ENCODE measurements at places on chromosomes 4 and X. TPM values are rescaled to one million over a fixed set of nuclear protein-coding genes. Genes with fewer than 3 reads are reported as not detected.

DNA sequence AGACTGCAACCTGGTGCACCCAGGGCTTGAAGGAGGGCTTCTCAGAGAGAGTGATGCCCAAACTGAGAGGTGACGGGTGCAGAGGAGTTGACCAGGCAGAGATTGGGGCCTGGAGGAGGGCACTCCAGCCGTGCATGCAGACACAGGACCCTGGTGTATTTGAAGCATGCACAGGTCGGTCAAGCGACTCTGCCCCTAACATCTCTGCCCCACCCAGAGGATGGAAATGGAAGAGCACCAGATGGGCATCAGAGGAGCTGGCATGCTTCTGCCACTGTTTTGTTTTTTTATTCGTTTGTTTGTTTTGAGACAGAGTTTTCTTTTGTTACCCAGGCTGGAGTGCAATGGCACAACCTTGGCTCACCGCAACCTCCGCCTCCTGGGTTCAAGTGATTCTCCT, 320.9 kb downstream of the EVC2 start:
- no peak for DNase-seq

DNA sequence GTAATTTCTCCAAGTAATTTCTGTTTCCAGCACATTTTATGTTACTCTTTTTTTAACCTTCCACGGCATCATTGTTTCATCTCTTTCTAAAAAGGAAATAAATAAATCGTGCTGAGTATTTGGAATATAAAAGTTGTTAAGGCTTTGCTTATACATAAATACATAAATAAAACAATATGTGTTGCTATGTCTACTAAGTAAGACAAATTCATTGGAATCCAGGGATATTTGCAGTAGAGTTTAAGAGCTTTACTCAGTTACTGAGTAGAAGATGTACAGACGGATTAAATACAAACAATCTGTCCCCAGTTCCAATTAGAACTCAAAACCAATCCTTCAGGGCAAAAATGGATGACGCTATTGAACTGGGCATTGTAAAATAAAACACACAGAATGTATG, 1.4 kb downstream of the ARHGAP24 start:
- no peak for DNase-seq

DNA sequence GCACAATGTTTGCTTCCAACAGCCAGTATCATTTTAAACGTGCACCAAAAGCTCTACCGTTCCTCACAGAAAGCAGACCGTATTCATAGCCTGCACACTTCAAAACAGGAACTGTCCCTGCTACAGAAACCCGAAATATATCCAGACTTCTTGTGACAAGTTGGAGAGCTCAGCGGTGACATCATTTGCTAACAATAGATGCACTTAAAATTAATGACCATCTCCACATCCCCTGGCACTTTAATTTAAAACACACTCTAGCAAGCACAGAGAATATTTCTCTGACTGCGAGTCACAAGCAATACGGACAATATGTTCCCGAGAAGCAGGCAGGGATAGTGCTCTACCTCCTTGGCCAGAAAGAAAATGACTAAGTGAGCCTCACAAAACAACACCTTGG, 2.5 kb downstream of the NYX start:
- no peak for DNase-seq

DNA sequence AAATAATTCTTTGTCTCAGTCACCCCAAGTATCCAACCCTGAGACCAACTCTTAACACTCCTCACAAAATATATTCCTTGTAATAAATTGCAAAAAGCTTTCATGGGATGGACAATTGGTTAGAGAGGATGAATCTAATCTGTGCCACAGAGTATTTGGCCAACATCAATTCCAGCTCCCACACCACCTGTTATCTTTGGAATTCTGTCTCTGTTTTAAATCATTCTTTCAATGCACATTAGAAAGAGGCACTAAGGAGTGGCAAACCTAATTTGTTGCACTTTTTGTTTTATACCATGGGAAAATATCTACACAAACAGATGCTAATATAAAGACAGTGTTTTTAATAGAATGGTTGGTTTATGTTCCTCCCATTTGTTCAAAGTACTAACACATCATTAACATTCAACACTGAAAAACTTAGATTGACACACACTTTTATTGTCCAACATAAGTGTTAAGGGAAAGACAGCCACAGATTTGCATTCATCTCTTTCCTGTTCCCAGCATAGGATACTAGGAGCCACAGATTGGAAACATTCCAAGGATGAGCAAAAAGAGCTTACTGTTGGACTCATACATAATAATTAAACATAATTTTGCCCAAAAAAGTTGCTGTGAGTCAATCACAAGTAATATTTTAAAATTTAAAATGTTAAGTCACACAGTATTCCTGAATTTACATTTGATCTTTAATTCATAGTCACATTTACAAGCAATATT, 116.4 kb downstream of the PPA2 start:
- DNase-seq = no peak

GRCh38 chr4:87281603-87282002, 41.1 kb downstream of the HSD17B13 start:
- DNase-seq = no peak

GRCh38 chr4:81466841-81467671, 4.7 kb downstream of the RASGEF1B start:
- DNase-seq = peak; percentile 94

GRCh38 chrX:70437011-70437410, 7.6 kb upstream of the DLG3 start:
- no peak for DNase-seq

GRCh38 chrX:40268188-40268520, 170.4 kb upstream of the BCOR start:
- DNase-seq = no peak

- DNase-seq = no peak
Measured at GRCh38 chrX:4706961-4707360, 993.5 kb upstream of the PRKX start.

- no peak for DNase-seq
Measured at GRCh38 chr4:128861856-128862518, 52.5 kb downstream of the JADE1 start.

DNA sequence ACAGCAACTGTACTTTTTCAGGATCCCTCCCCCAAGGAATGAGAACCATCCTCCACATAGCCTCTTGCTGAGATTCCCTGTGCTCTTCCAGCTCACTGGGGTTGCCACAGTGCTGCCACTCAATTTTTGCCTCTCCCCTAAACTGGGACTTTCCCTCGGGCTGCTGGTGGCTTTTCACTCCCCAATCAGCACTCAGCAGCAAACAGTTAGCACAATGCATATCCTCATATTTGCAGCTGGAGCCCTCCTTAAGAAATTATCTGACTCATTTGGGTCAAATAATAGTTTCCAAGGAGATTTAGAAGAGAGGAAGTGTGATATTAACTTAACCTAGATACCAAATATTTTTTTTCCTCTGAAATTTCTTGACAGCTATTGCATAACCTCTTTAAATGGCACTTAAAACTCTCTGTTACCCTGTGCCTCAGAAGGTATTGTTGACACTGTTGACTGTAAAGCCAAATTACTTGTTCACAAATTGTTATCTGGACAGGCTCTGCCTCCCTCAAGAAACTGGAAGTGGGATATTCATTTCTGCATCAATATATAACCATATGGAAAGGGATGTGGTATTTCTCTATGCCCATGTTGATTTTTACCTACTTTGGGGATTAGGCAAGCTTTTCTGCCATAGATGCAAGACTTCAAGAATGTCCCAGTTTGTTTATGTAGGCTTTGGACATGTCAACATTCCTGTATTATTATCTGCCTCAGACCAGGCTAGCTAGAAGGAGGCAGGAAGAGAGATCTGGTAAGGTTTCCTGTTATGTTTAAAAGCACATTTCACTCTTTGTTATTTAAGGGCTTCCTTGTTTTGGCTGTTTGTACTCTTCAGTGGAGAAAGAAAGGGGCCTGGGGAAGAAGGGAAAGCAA, 58.0 kb downstream of the SEPTIN11 start:
- DNase-seq = no peak

- DNase-seq = no peak
Measured at GRCh38 chr4:22483551-22483981, 32.3 kb downstream of the ADGRA3 start.

DNA sequence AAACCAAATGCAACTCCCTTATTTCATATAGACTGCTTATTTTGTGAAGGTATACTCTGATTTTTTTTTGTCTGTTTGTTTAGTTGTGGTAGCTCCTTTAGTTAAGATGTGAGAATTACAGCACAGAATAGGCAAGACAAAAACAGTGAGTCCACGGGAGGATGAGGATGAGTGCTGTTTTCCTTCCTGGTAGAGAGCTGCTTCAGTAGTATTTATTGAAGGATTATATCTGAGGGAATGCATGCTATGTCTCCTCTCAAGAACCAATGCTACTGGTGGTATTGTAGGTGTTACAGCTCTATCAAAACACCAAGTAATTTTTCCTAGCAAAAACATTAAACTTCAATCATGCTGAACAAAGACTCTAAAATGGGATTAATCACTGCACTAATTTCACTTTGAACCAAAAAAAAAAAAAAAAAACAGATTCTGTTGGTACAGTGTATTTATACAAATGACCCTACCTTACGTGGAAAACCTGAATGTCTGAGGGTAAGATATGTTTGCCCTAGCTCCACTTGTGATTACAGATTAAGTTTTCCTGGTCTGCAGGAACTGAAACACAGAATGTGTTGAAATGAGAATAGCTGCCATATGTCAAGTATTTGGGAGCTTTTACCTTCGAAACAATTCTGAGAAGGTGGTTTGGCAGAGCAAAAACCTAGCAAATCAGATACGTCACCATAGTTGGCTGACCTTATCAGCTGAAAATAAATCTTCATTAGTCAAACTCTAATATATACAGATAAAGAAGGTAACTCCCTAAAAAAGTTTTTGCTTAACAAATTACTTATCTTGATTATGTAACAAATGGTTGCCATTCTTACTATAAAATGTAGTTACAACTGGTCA, 40.3 kb downstream of the PPP3CA start:
- no peak for DNase-seq

DNA sequence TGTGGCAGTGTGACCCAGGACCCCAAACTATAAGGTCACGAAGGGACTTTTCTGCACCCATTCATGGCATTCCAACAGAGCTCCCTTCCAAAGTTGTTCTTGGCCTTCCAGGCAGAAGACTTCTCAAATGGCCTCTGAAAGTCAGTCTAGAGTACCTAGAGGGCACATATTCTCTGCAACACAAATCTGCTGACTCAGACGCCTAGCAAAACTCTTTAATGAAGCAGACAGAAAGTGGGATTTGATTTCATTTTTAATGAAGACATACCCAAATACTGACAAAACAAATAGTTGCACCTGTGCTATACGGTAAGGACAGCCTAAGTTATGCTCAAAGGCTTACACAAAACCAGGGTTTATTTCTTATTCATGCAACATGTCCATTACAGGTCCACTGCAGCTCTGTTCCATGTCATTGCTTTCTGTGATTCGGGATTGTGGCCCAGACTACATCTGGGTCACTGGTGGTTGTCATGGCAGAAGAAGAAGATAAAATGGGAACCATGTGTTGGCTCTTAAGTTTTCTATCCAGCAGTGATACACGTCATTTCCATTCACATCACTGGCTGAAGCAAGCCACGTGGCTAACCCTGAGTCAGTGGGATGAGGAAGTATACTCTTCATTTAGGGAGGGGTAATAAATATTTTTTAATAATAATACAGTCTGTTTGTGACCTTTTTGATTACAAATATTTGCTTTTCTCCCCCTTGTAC, 57.7 kb downstream of the NAT8L start:
- no peak for DNase-seq

- DNase-seq = no peak
Measured at GRCh38 chr4:107148904-107149303, 112.8 kb upstream of the DKK2 start.

- DNase-seq = no peak
Measured at GRCh38 chr4:141079393-141079930, 53.8 kb downstream of the RNF150 start.

DNA sequence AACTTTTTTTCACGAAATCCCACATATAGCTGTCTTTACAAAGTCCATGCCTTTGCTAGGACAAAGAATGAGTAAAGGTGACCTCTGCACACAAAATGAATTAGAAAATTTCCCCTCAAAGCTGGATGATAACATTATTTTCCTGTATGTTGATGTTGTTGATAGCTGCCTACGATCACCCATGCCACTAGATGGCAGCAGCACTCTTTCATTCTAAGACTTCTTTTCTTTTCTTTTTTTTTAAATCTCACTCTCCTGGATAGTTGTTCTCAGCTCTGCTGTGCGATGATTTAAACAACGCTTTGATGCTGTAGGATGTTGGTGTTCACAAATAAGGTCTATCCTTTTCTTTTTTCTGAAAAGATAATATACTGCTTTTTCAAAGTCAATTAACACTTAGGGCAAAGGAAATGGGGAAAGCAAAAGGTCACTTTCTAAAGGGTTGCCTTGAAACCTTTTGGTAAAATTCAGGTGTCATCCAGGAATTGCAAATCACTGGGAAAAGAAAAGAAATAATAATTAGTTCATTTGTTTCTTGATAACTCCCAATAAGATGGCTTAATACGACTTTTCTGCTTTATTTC, 266.8 kb downstream of the C4orf33 start:
- DNase-seq = peak; percentile 57

DNA sequence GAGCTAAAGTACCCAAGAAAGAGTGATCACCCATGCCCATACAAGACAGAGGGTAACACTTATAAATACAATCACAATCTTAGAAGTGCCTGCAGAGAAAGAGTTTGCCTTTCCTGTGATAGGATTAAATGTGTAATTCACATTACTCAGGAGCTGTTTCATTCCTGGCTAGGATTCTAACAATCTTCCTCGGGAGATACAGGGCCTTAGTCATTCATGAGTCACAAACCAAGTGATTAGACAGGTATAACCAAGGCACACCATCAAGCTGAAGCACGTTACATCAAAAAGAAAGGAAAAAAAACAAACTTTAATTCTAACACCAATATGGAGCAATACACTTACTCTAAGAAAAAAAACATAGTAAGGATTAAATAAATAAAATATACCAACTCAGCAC, 14.9 kb downstream of the ABCG2 start:
- no peak for DNase-seq

DNA sequence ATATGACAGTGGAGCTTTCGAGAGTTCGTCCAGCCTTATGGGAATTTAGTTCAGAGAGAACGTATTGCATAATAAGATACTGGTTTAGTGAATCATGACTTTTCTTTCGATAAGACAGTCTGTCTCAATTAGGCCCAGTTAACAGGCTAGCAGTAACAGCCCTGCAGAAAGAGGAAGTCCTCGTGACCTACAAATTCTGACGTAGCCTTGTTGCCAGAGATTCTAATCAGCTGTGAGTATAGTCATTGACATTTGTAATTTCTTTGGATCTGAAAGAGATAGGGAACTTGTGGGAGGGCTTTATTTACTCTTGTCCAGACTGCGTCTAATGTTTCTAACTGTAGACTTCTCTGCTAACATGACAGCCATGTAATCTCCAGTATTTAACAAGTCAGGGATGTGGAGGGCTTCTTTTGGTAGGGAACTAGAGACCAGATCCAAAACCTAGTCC, 15.8 kb downstream of the ART3 start:
- DNase-seq = peak; percentile 22

The GPRIN3 gene
- total RNA-seq = 26.8 TPM

The NR3C2 gene
- 96.0 TPM for total RNA-seq

The MAGEA10 gene
- total RNA-seq = not detected

The MAGEE2 gene
- total RNA-seq = 0.21 TPM

The GPM6B gene
- 8.6 TPM for total RNA-seq

The UBL4A gene
- total RNA-seq = 40.9 TPM

The PLXNB3 gene
- 3.7 TPM for total RNA-seq

The ADAMTS3 gene
- 0.15 TPM for total RNA-seq

The SSX3 gene
- not detected for total RNA-seq

The GAB1 gene
- total RNA-seq = 81.2 TPM

The CXCR3 gene
- total RNA-seq = 3.9 TPM

The MAGEB2 gene
- not detected for total RNA-seq

The GLA gene
- total RNA-seq = 33.9 TPM

The TRPC3 gene
- not detected for total RNA-seq

The KLF8 gene
- total RNA-seq = 2.3 TPM

The TMEM47 gene
- total RNA-seq = 2.9 TPM

The PNMA5 gene
- total RNA-seq = not detected

The CNKSR2 gene
- total RNA-seq = 0.24 TPM

All from colonic mucosa (tissue), 4 donors.